ENCODE measurements at places on chromosomes 1 and 21. TPM values are rescaled to one million over a fixed set of nuclear protein-coding genes. Genes with fewer than 3 reads are reported as not detected.

DNA sequence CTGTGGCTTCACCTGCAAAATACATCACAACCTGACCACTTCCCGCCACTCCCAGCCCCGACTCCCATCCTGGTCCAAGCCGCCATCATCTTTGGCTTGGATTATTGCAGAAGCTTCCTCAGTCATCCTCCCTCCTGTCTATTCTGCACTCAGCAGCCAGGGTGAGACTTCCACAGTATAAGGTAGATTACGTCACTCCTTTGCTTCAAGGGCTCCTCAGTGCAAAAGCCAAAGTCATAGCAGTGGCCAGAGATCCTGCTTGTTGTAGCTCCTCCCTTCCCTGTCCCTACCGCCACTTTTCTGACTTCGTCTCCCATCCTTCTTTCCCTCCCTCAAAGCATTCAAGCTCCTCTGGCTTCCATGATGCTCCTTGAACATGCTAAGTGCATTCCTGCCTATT is 152.8 kb downstream of the GRIK3 start:
- no peak for DNase-seq

DNA sequence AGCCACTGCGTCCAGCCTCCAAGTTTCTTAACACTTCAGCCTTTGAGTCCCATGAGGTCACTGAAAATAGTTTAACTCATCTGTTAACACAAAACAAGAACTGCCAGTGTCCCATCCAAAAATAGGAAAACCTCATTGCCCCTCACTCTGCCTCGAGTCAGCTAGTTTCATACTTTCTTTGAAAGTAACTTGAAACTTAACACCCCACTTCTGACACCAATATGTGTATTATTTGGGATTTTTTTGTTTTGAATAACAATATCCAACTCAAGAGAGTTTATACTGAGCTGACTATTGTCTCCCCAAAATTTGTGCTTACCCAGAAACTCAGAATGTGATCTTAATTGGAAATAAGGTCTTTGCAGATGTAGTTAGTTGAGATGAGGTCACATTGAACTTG is 16.9 kb upstream of the PIK3CD start:
- DNase-seq, result no peak

DNA sequence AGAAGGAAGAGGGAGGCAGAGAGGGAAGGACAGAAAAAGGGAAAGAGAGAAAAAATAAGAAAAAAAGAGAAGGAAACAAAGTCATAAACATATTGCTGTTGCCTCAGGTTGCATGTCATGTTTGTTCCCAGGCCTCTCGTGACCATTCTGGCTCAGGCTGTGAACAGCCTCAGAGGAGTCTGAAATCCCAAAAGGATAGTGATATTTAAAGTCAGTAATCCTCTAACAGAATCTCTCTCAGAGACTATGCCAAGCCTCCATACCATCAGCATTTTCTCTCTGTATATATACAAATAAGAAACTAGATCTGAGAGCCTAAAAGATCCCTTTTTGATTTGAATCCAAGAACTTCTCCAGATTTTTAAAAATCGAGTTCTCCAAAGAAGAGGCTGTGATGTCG is 35.2 kb downstream of the GORAB start:
- DNase-seq, result no peak

DNA sequence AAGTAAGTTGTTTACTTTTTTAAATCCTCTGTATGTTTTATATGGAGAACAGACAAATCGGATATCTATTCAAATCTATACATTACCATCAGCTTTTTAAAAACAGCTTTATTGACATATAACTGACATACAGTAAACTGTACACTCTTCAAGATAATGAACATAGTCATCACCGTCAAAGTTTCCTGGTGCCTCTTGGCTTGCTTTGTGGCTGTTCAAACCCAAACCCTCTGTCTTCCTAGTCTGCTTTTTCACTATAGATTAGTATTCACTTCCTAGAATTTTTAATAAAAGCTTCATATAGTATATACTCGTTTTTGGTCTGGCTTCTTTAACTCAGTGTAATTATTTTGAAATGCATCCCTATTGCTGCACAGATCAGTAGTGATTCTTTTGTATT is 56.4 kb upstream of the TPTE start:
- no peak for DNase-seq

GRCh38 chr1:152047730-152048415 is 11.1 kb upstream of the S100A11 start:
- DNase-seq, result peak; percentile 72

DNA sequence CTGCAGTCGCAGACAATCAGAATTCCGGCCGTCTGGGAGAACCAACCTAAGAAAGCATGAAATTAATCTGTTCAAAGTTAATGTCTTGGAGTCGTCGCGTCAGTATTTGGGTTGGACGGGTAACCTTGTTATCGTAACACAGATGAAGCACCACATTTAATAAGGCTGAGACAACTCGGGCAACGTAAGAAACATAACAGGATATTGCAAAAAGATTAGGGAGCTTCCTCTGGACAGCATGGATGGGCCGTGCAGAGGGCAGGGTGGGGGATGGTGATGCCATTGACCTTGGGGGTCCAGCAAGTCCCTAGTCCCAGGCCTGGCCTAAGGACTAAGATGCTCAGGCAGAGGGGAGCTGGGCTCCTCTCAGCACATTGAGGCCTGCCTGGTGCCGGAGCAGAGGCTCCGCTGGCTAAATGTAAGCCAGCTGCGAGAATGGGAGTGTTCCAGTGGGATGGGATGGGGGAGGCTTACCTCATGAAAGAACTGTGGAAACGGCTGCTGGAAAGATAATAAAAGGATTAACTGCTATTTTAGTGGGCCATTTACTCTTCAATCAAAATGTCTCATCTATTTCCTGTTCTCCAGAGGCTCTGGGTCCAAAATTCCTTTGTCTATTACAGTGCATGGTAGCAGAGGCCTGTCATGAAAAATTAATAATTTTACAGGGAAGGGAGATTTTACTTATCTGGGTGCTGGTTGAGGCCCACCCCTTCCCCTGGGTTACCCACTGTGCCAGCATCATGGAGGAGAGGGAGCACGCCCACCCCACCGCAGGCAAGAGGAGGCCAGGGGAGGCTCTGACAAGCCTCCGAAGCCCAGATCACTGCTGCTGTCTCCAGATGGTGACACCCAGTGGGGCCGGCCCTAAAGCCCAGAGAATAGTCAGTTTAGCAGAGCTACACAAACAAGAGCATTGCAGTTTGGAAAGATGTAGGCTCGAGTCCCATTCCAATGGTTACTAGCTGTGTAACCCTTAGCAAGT is 131.6 kb downstream of the DMRTB1 start:
- no peak for DNase-seq

DNA sequence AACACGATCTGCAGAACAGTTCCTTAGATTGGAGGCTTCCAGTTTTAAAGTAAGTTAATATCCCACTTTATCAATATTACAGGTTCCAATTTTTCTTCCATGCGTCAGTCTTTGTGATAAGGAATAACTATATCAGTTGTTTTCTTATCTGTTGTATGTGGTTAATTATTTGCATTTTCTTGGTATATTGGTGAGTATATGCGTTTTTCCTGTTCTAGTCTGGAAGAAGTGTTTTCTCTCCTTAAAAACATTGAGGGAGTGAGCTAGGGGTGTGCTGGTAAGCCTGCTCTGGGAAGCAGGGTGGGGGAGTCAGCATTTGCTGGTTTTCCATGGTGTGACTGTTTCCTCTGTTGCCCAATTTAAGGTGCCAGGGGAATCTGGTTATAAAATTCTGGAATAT is 50.2 kb upstream of the KIF1B start:
- no peak for DNase-seq

DNA sequence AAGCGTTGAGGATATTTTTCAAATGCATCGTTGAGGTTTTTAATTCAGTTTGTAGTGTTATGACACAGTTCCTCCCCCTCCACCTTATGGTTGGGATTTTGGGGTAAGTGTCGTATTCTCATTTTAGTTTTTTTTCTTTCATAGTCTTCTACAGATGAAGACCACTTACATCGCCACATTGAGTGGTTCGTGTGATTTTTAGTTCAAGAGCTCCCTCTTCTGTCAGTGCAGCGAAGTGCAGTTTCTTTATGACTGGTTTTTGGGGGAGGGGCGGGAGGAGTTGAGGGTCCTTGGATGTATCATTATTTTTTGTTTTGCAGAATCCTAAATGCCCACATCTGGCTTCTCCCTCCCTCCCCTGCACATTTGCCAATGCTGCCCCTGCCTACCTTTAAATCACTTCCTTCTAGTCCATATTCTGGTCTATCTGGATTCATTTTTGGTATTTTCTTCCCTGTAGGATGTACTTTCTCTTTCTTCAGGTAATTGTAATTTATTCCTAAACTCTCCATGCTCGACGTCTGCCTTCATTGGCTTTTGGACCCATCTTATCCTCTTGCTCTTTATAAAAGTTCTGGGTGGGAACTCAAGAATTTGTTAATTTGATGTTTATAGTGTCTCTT is 433.1 kb downstream of the CAMTA1 start:
- peak; percentile 22 for DNase-seq

DNA sequence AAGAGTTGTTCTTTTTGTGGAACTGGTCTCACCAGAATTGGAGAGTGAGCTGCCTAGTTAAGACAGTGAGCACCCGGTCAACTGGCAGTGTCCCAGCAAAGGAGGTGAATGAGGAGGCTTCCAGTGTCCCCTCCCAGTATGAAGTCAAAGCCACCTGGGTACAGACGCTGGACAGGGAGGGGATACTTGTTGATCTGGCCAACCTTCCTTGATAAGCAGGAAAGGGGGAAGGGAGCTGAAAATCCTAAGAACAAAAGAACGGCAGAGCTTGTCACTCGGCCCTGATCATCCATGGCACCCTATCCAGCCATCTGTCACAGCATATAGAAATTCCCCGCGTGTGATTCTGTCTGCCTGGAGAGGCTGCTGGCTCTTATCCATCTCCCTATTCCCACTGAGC is 91.5 kb downstream of the SSBP3 start:
- DNase-seq, result no peak

GRCh38 chr1:233459470-233459945 is 132.0 kb downstream of the MAP3K21 start:
- no peak for DNase-seq

GRCh38 chr1:192265516-192266173 is 51.1 kb upstream of the RGS21 start:
- no peak for DNase-seq

DNA sequence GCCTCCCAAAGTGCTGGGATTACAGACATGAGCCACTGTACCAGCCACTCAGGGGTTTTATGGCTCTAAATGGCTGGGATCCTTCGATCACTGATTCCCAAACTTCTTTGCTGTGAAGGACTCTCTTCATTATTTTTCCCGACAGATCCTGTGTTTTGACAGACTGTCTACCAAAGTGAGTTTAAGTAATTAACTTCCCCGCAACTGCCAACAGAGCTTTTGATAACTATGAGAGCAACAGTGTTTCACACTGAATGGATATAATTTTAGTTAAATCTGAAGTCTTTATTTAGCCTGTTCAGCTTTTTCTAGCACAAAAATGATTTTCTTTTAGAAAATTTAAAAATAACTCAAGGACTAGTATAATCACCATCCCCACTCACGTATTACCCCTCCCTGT is 12.6 kb upstream of the RABIF start:
- no peak for DNase-seq

GRCh38 chr1:92356956-92357355 is 58.1 kb downstream of the RPAP2 start:
- no peak for DNase-seq

- no peak for DNase-seq
Observed at GRCh38 chr1:196131691-196132090, 476.5 kb downstream of the KCNT2 start.

- no peak for DNase-seq
Observed at GRCh38 chr1:199453723-199454122, 573.8 kb upstream of the NR5A2 start.

GRCh38 chr1:36172017-36172747 is 16.2 kb downstream of the MAP7D1 start:
- no peak for DNase-seq

- no peak for DNase-seq
Observed at GRCh38 chr1:229108598-229109201, 162.2 kb upstream of the RAB4A start.

DNA sequence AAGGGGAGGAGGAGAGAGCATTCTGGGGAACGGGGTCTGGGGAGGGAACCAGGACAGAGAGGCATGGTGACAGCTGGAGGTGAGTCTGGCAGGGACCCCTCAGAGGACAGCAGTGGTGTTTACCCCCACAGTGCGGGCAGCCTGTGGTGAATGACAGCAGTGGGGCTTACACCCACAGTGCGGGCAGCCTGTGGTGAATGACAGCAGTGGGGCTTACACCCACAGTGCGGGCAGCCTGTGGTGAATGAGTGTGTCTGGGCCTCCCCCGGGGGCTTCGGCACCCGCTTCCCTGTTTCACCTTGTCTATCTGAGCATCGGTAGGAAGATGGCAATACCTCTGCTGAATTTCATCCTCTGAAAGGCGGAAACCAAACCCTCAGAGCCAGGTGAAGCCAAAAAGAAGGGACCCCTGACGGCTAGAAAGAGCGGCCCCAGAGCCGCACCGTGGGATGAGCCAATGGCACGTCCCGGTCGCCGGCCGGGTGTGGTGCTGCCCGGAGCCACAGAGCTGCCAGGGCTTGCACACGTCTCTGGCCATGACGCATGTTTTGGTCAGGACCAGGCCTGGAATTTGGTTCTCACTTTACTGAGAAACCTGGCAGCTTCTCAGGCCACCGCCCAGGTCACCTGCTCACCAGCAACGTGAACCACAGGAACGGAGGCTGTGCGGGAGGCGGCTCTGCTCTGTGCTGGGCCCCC is 54.1 kb downstream of the SIK1 start:
- DNase-seq, result no peak

DNA sequence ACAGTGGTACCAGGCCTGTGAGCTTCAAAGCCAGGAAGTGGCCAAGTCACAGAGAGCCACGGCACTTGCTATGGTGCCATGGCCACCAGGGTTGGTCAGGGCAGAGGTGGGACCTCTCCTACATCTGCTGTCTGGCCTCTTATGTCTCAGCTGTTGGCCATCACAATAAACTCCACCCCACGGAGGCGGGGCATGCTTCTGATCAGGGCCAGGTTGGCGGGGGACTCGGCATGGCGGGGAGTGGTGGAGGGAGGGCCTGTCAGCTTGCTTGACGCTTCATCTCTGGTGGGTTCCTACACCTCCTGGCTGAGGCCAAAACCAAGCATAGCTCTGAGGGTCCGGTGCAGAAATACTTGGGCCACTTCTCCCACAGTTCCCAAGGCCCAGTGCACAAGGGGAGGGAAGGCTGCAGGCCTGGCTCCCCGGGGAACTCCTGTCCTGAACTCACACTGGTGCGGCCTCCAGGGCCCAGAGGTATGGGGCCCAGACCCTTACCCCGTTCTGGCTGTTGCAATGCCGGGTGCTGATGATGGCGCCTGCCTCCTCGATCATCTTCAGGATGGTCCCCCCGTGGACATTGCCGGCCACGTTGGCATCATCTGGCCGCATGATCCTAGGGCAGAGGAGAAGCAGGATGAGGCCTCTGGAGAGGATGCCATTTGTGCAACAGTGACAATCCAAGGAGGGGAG is 44.2 kb downstream of the ACOT7 start:
- no peak for DNase-seq

Gene ATP6V1G3
- polyA plus RNA-seq, result 7.6 TPM

Gene OR2G6
- not detected for polyA plus RNA-seq

Gene FAM229A
- 6.9 TPM for polyA plus RNA-seq

Gene AVPR1B
- polyA plus RNA-seq, result 0.58 TPM

Gene STX12
- 51.8 TPM for polyA plus RNA-seq

Gene LAD1
- polyA plus RNA-seq, result 36.9 TPM

Gene PTPRF
- 222 TPM for polyA plus RNA-seq

Gene ATF6
- polyA plus RNA-seq, result 34.8 TPM

Gene TRIM63
- polyA plus RNA-seq, result 0.86 TPM

Gene CFHR3
- 1.2 TPM for polyA plus RNA-seq

Data from right renal pelvis (tissue), 4 donors.